ENCODE measurements at places on chromosomes 2 and 18.

GRCh38 chr18:8705238-8705960 is at the start of gene MTCL1:
Gene MTCL1 (plus strand): TSS chr18:8705556. CDS start chr18:8705661, 105 bp downstream.
- peak; percentile 50 for DNase-seq

- DNase-seq: peak; percentile 81
Observed at GRCh38 chr2:121356058-121356640, 71.1 kb upstream of the TFCP2L1 start.

DNA sequence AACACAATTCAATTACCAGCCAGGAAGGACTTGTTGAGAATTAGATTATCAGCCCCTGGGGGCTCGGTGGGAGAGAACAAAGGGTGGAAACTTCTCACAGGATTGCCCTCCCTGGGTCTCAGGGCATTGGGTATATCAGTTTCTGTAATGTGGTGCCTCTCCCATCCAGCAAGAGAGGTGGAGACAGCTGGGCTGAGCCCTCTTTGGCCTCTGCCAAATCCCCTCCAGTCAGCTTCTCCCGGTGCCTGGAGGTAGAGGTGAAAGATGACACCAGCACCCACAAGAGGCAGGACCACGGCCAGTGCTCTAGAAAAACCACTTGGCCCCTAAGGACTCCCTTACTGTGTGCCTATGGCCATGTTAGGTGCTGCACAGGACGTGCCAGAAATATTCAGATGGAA is 179.7 kb downstream of the HAUS1 start:
- no peak for DNase-seq

- DNase-seq: peak; percentile 56
Observed at GRCh38 chr18:43277164-43277600, at the start of gene SYT4. Gene SYT4 (minus strand): TSS chr18:43277490. CDS start chr18:43277281, 209 bp downstream.

GRCh38 chr2:149885946-149886345 is 298.4 kb upstream of the MMADHC start:
- no peak for DNase-seq

DNA sequence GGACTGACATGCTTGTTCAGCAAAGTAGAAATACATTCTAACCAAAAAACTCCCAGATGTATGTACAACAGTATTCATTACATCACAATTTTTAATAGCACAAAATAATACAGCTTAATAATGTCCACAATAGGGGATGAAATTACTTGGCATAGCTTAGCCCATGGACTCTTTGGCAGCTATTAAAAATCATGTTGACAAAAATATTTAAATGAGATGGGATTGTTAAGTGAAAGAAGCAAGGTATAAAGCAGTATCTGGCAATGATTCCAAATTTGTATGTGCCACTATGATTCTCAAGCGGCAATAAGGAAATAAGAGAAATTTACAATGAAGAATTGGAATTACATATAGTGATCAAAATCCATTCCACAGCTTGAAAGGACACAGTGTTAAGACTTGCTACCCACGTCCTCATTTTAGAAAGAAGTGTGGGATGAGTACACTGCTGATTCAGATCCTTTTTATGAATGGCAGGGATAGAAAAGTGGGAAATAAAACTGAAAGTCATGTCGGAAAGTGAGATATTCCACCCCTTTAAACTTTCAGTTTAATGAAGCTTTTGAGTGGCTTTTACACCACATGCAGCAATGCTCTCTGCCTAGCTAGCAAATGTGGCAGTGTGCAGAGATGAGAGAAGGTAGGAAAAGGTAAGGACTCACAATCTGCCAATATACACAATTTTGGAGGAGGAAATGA is 2.4 kb downstream of the GAREM1 start:
- no peak for DNase-seq

DNA sequence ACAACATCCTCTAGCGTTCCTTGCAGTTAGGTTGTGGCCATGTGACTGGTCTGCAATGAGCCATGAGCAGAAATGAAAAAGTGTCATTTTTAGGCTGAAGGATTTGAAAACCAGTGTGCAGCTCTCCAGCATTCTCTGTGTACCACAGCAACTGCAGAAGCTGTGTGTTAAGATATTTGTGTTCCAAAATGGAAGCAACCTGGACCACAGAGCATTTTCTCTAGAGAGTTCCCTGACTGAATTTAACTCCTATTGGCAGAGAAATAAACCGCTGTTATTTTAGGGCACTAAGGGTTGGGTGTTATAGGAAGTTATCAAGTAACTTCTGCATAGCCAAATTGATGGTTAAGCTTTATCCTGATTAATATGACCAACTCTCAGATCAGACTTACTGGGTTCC is 257.2 kb upstream of the THUMPD2 start:
- no peak for DNase-seq

GRCh38 chr2:204432196-204432595 is 113.1 kb upstream of the PARD3B start:
- no peak for DNase-seq

- peak; percentile 80 for DNase-seq
Observed at GRCh38 chr2:200615247-200615646, 29.4 kb downstream of the AOX1 start.

DNA sequence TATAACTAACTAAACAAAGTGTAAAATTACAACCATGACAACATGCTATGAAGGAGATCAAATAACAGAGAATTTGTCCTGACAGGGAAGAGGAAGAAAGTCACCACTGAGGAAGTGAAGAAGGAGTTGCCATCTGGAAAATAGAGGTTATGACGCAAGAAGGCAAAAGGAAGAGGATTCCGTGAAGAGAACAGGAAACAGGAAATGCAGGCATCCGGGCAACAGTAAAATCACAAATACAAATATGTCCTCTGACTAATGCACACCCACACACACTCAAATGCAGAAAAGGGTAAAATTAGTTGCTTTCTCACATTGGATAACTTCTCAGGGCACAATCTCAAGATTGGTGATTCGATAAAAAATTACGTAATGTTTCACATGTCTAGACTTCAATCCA is 278.4 kb downstream of the TMX3 start:
- peak; percentile 46 for DNase-seq

GRCh38 chr2:84442888-84443287 is 16.2 kb downstream of the SUCLG1 start:
- no peak for DNase-seq

DNA sequence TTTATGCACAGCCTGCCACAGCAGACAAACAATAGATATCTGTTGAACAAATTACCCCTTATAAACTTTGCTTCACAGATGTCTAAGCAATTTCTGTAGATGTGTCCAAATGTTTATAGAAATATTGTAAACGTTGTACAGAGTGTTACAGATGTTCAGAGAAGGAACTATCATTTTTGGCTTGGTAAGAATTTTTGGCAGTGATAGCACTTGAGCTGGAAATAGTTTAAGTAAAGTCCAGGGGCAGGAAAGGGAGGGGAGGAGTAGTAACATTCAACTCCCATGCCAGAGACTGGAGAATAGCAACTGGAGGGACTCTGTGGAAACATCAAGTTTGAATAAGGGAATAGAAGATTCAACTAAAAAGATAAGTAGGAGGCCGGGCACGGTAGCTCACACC is 4.4 kb downstream of the PTRHD1 start:
- DNase-seq: no peak

- DNase-seq: no peak
Observed at GRCh38 chr2:219514836-219515235, 554 bp downstream of the ASIC4 start.

GRCh38 chr2:175698061-175698460 is 304.0 kb downstream of the LNPK start:
- DNase-seq: peak; percentile 16

DNA sequence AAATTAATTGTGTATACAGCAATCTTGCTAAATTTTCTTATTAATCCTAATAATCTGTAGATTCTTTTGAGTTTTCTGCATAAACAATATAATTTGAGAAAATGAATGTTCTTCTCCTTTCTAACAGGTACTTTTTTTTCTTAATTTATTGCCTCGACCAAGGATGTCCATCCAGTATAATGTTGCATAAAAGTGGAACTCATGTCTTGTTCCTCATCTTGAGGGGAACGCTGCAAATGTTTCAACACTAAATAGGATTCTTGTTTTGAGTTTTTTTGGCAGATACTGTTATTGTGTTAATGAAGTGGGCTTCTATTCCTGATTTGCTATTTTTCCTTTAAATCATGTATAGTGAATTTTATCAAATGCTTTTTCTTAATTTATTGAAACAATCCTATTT is 244.4 kb upstream of the REV1 start:
- no peak for DNase-seq

DNA sequence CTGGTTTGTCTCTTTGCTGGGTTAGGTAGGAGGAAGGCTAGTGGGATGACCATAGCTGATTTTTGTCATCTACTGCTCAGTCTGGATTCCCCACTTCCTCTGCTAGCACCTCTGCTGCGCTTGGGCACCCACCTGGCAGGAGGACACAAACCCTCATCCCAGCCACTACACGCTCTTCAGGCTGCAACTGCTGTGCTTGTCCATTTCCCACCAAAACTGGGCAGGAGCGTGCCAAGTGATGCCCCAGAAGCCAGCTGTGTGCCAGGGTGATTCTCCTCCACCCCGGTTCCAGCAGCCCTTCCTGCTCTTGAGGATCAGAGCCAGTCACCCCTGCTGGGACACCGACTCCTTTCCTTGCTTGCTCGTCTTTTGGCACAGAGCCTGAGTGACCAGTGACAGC is 15.7 kb upstream of the PER2 start:
- no peak for DNase-seq

- DNase-seq: no peak
Observed at GRCh38 chr2:96110621-96111256, 5.6 kb downstream of the ADRA2B start.

DNA sequence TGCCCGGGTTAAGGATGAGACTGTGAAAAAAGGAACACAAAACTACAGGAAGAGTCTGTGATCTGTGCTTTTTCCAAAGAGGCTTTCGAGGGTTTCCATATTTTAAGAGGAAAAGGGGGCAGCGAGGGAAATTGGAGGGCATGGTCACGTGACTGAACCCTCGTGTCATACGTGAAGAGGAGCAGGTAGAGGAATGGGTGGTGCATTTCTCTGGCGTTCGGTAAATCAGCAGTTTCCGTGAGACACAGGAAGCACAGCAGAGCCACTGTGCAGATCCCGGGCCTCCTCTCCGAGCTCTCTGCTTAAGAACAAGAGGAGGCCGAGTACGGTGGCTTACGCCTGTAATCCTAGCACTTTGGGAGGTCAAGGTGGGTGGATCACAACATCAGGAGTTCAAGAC is 219.7 kb downstream of the NDUFA10 start:
- no peak for DNase-seq

DNA sequence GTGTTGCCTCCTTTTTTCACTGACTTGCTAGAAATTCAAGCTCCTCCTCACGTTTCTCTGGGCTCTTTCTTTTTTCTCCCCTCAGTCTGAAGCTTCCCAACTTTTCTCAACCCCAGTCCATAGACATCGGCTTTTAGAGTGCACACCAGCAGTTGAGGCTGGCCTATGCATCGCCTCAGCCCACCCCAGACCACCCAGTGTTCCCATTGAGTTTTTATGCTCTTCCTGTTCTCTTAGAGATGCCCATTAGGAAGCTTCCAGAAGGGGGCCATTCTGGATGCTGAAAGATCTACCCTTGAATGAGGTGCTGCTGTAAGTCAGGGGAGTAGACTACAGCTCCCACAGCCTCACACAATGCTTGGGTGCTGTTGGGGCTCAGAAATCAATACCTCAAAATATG is 12.0 kb upstream of the GYPC start:
- DNase-seq: no peak

GRCh38 chr2:231332388-231332787 is 63.1 kb upstream of the B3GNT7 start:
- no peak for DNase-seq

DNA sequence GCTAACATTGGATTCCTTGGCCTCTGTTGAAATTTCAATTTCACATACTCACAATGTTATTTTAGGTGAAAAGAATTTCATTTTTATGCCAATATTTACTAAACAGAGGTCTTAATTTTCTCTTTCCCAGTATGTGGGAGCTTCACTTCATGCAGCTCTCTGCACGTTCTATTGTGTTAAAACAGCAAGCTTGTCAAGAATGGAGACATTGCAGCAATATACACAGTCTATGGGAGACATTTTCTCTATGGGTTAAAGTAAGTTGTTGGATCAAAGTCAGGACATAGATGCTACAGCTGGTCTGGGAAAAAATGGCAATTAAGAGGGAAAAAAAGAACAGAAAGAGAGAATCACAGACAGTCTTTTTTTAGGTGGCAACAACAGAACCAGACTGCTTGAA is 70.4 kb upstream of the ARHGAP15 start:
- no peak for DNase-seq

GRCh38 chr2:224747765-224748164 is 31.6 kb upstream of the CCDC195 start:
- DNase-seq: no peak

- peak; percentile 5 for DNase-seq
Observed at GRCh38 chr2:100563407-100564247, 834 bp downstream of the PDCL3 start.

DNA sequence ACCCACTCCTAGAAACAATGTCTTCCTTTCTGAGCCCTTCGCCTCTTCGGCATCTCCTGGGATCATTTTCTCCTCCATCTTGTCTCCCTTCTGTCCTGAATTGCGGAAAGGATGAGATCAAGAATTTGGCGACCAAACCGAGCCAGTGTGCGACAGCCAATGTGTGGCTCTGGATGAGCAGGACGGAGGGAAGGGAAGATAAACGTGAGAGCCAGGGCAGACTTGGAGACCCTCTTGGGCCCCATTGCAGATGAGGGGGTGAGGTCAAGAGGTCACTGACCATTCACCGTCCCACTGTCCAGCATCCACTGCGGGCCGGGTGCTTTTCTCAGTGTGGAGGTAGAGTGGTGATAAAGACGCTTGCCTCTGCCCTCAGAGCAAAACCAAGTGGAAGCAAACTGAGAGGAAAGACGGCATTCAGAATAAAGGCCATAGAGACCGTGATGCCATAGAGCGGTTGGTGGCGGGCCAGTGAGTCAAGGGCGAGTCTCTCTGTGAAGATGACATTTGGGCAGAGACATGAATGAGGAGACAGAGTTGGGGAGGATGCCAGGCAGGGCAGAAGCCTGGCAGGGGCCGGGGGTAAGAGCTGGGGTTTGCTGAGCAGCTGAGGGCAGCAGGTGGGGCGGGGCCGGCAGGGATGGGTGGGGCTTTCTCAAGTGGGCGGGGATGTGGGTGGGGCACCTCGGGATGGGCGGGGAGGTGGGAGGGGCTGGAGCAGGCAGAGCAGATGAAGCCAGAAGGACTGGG is 55.6 kb downstream of the ACAA2 start:
- DNase-seq: peak; percentile 42

DNA sequence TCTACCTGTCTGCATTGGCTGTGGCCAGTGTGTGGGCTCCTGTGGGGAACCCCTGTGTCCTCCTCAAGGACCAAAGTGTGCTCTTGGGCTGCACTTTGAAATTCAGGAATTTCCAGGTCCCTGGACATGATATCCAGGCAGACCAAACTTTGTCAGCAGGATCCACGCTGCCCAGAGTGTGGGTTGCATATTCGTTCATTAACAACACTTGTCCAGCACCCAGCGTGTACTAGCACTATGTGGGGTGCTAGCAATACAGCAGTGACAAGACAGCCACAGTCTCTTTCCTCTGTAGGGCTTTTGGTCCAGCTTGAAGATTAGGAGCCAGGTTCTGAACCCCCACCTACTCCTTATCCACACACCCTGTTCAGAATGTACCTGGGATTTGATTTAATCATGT is 304.5 kb downstream of the ZNF521 start:
- no peak for DNase-seq

Data from MCF 10A (cell line).